Urinary bladder (tissue), 4 donors: ENCODE measurements at places on chromosomes 1 and 21.

- DNase-seq, result no peak
Measured at GRCh38 chr1:10299151-10299550, 88.8 kb downstream of the KIF1B start.

GRCh38 chr1:15212216-15212953 lies 34.6 kb upstream of the FHAD1 start:
- DNase-seq, result no peak

- DNase-seq, result no peak
Measured at GRCh38 chr21:37737507-37737906, 178.8 kb downstream of the KCNJ6 start.

DNA sequence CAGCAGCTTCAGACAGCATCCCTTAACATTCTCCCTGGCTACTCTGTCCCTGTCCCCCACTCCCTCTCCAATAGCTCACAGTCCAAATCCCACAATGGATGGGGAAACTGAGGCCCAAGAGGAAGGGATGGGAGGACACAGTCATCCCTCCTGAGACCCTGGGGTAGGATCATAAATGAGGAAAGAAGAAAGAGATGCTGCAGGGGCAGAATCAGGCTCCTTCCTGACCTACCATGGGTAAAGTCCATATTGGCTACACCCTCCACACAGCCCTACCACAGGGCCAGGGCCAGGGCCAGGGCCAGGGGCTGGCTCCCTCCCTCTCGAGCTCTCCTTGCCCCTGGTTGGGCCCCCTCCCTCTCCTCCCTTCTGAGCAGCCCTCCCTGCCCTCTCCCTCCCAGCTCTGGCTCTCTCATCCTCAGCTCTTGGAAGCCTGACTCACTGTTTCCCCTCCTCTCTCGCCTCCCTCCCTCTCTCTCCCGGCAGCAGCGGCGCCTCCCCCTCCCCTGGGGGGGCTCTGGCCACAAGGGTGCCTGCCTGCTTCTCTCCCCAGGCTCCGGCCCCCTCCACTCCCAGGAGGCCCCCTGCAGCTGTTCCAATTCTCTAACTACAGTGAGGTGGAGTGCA lies 4.9 kb downstream of the AHDC1 start:
- no peak for DNase-seq

DNA sequence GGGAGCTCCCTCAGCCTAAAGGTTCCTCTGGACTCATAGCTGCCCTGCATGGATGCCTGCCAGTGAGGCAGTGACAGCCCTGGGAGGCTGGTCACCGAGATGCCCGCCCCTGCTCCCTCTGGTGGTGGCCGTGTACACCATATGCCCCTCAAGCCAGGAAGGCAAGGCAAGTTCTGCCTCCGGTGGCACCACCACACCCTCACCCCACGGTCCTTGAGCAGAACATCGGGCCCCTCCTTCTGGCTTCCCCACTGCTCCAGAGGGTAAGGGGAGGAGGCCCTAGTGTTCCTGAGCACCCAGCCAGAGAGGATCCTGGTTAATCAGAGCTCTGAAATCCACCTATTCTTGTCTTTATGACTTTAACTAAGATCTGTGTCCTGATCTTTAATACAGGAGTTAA lies 1.5 kb upstream of the S100A14 start:
- no peak for DNase-seq

DNA sequence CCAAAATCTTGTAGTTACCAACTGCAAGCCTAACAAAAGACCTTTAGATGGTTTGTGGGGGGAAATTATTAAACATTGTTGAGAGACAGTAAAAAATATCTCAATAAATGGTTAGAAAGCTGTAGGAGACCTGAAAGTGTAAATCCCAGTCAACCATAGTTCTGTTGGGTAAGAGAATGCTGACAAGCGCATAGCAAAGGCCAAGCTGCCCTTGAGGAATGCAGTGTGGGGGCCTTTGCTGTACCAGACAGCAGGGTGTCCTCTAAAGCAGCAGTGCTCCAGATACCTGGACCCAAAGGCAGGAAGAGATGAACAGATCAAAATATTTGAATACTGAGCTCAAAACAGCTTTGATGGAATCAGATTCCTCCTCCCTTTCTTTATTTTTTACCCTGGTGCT lies 54.6 kb downstream of the OBSCN start:
- DNase-seq, result no peak

DNA sequence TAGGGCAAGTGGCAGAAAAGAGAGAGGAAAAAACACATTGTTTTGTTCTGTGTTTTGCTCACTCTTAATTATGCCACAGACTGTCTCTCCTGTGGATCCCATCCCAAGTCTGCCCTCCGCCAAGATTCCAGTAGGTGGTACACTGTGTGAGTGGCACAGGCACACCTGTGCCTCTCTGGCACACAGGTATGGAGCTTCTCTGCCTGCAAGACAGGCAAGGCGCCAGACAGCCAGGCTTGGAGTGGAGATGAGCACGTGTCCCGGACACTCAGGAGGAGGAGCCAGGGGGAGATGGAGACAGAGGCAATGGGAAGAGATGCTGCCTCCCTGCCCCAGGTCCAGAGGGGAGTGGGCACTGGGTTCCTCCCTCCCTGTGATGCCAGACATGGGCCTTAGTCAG lies 6.5 kb upstream of the GRIK3 start:
- DNase-seq, result no peak

- DNase-seq, result no peak
Measured at GRCh38 chr1:93874025-93874651, 4.9 kb downstream of the DNTTIP2 start.

GRCh38 chr1:206672844-206673758 lies 11.6 kb upstream of the MAPKAPK2 start:
- DNase-seq, result no peak

DNA sequence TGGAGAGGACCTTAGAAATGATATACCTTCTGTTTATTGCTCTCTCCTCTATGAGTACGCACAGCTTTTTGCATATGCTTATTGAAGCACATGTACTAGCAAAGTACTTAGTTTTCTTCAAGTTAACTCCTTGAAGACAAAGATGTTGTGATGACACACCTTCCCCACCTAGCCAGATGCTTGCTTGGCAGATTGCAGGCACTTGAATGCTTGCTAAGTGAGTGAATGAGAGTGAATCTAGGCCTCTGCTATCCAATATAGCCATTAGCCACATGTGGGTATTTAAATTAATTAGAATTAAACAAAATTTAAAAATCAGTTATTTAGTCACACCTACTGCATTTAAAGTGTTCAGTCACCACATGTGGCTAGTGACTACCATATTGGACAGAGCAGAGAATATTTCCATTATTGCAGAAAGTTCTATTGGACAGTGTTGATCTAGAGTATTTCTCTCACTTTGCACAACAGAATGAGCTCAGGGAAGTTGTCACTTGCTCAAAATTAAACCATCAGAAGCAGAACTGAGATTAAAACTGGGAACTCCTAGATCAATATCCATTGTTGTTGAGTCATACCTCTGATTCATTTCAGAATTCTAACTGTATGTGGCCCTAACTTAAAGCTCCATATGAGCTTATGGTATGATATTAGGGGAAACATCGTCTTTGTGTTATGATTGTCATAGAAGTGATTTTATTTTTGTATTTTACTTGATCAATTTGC lies 8.6 kb upstream of the EEIG2 start:
- no peak for DNase-seq

DNA sequence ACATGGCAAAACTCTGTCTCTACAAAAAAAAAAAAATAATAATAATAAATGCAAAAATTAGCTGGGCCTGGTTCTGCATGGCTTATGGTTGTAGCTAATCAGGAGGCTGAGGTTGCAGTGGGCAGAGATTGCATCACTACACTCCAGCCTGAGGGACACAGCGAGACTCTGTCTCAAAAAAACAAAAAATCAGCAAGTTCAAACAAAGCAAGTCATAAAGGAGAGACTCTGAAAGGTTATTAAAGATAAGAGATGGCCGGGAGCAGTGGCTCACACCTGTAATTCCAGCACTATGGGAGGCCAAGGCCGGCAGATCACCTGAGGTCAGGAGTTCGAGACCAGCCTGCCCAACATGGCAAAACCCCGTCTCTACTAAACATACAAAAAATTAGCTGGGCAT lies 28.8 kb downstream of the COP1 start:
- DNase-seq, result no peak

DNA sequence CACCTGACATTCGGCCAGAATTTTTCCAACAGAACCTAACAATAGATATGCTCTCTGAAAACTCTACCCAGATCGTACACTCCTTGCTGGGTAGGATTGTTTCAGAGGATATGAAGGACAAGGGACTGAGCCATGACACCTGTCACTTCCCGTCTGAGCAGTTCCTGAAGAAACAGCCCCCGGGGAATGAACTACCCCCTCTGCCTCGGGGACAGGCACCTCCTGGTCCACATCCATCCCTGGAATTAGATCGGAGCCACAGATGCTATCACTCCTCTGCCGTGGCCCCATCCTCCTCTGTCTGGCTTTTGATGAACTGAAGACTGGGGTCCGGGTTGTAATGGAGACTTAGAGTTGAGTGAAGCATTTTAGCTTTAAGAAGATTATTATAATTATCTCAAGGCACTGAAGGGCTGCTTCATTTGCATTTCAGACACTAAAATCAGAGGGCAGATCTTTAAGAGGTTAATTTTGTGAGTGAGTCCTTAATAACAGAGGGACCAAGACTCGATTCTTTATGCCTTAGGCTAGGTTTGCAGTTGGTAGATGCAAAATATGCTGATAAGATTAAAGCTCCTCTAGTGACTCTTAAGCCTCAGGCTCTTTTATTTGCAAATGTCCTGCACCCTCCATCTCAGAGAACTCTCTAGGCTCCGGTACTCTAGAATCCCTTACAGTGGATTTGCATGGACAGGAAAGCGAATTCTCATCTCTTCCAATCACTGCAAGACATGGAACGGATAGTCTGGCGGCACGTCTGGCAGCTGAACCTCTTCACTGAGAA lies 333.8 kb downstream of the KIF26B start:
- no peak for DNase-seq

- DNase-seq, result no peak
Measured at GRCh38 chr1:61035880-61036279, 46.5 kb upstream of the NFIA start.

DNA sequence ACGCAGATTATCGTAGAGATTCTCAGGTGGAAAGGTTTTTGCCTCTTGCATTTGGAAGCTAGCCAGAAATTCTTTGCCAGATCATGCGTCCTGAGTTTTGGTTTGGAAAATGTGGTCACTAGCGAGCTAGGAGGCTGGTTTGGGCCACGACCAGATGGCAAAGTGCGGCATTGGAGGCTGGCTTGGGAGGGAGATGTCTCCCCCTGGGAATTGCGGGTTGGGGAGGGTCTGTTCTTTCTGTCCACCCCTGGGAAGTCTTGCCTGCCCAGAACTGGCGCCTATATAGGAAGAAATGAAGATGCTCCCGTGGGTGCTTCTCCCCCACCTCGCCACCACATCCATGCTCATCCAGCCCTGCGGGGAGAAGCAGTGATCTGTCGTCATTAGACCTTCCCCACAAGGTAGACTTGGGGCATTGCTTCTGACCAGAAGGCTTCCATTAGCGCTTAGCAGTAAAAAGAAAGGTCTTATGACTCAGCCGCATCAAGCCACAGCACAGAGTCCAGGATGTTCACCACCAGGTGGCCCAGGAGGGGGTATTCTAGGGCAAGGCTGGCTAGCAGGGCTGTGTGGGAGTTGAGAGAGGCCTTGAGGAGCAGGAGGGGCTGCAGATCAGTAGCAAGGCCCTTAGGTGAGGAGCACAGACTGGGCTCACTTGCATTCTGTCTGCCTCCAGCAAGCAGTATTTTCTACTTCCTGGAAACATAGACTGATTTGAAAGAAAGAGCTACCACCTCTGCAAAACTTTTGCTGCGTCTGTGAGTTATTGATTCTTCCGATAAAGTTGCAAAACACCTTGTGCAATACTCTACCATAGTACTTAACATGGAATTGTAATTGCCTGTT lies 1.5 kb upstream of the PTP4A2 start:
- no peak for DNase-seq
